Activated naive CD4-positive, alpha-beta T cell treated with anti-CD3 and anti-CD28 coated beads, Interleukin-2, amount 10 ng/mL, durations not matched to agents 5 hours and 36 hours (primary cell): ENCODE measurements at places on chromosomes 4 and X. TPM values are rescaled to one million over a fixed set of nuclear protein-coding genes. Genes with fewer than 3 reads are reported as not detected.

The DIAPH2 gene
- total RNA-seq, result 13.5 TPM

The CPZ gene
- 0.45 TPM for total RNA-seq

The XAGE1A gene
- total RNA-seq, result not detected

The GPAT3 gene
- total RNA-seq, result 1.1 TPM

The RS1 gene
- not detected for total RNA-seq

The HTT-AS gene
- not detected for total RNA-seq

The MAGEA4 gene
- total RNA-seq, result not detected

The FGF5 gene
- not detected for total RNA-seq

The PAGE2 gene
- total RNA-seq, result not detected

The CT45A10 gene
- not detected for total RNA-seq

The SLC25A5 gene
- total RNA-seq, result 416 TPM

The CCDC160 gene
- total RNA-seq, result not detected

The OCIAD2 gene
- 113 TPM for total RNA-seq

The TRIM75 gene
- total RNA-seq, result not detected

The TRPC3 gene
- total RNA-seq, result 0.68 TPM

The EGF gene
- total RNA-seq, result not detected

The FAM9C gene
- total RNA-seq, result not detected

The CETN2 gene
- total RNA-seq, result 7.3 TPM

The RHOXF2 gene
- not detected for total RNA-seq

The REELD1 gene
- not detected for total RNA-seq

The CCDC158 gene
- not detected for total RNA-seq

The GLRB gene
- total RNA-seq, result not detected

The TADA2B gene
- total RNA-seq, result 26.3 TPM

The PLXNA3 gene
- 41.2 TPM for total RNA-seq

The AFAP1 gene
- 18.0 TPM for total RNA-seq

The KCNIP4 gene
- not detected for total RNA-seq

The IQSEC2 gene
- 0.14 TPM for total RNA-seq

The GLRA2 gene
- not detected for total RNA-seq

The RTL9 gene
- not detected for total RNA-seq

The SSX4 gene
- not detected for total RNA-seq

The BEX2 gene
- total RNA-seq, result 19.6 TPM

The FAM149A gene
- 0.88 TPM for total RNA-seq

The PDLIM3 gene
- not detected for total RNA-seq
